ENCODE measurements at places on chromosomes 5 and 9.

- DNase-seq: no peak
Measured at GRCh38 chr5:63878788-63879187, 83.5 kb downstream of the HTR1A start.

- DNase-seq: no peak
Measured at GRCh38 chr5:113901718-113902117, 388.2 kb downstream of the YTHDC2 start.

GRCh38 chr5:35228310-35228709, 2.0 kb downstream of the PRLR start:
- no peak for DNase-seq

DNA sequence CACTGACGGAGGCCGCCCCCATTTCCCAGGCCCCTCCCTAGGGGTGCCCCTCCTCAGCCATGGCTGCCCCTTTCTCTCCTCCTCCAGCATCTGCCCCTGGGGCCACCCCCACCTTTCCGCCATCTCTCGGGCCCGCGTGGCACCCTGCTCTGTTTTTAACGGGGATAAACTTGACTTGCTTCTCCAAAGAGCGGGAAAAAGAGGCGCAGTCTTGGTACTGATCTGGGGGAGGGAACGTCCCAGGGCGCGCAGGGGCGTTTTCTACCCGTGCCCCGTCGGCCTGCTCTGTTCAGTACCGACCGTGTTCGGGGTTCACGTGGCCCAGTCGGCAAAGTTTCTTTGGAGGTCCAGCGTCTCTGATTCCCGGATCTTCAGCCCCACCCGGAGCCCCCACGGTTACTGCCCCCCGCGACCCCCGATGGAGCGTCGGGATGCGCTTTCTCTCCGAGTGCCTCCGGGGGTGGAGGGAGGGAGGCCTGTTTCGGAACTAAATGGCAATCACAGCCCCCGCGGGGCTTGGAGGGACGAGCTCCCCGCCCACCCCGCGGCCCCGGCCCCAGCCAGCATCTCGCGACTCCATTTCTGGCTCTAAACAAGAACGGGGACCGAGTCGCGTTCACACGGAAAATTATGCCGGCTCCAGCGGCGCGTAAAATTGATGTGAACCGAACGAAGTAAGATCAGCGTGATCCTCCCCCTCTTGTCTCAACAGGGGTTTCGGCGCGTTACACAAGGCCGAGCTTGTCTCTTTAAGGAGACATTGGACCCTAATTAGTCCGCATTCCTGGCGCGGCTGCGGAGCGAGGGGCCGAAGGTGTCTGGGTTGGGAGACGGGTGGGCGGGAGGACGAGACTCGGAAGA, 1.1 kb upstream of the TLE4 start:
- DNase-seq: peak; percentile 32

DNA sequence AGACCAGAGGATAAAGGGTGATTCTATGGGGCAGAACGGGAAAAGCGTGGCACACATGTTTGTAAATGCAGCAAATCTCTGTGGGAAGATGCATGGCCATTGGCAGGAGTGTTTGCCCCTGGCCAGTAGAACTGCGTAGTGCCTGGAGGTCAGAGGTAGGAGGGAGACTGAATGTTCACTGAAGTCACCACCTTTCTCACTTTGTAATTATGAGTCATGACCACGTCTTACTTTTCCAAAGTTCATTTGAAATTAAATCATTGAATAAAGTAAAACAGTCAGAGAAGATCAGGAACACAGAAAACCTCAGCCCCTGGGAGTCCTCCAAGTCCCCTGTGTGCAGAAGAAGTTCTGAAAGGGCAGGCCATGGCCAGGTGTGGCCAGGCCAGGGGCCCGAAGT, 4.6 kb downstream of the PTGES start:
- DNase-seq: no peak

- no peak for DNase-seq
Measured at GRCh38 chr9:136372561-136373299, 739 bp downstream of the CARD9 start.

GRCh38 chr5:81428861-81429260, 34.9 kb upstream of the ACOT12 start:
- no peak for DNase-seq

DNA sequence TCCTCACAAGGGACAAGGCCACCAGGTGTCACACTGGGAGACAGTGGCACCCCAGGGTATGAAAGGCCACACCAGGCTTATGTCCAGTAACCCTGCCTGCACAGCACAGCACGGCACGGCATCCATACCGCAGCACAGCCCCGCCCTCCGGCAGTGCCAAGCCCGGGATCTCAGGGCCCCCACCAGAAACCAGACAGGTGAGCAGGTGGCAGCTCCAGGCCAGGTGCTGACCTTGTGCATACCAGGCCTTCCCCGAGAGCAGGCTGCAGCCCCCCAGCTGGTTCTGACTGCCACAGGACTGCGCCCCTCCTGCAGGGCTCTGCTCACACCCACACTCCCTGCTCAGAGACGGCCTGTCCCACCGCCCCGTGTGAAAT, 56.5 kb downstream of the ADAMTS2 start:
- DNase-seq: no peak

- no peak for DNase-seq
Measured at GRCh38 chr9:125551781-125552180, 155.2 kb downstream of the MAPKAP1 start.
